Hippocampal formation (tissue), 2 donors: ENCODE measurements at places on chromosomes 5 and 9.

GRCh38 chr5:135493406-135494180 is 41.4 kb upstream of the TIFAB start:
- DNase-seq, result no peak

DNA sequence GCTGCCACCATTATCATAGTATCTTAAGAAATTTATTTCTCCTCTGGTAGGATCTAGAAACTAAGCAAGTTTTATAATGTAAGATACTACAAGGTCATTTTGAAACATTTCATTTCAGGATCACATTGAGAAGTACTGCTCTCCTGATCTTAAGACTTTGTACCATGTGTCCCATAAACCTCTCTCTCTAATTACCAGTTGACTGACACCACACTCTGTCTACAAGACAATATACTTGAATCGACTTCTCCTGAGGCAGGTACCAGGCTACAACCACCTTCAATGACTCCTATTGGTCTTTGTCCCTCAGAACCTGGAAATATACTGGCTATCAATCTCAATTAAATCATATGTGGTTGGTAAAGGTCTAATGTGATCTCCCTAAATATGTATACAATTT is 597.0 kb downstream of the PTPRD start:
- DNase-seq, result no peak

DNA sequence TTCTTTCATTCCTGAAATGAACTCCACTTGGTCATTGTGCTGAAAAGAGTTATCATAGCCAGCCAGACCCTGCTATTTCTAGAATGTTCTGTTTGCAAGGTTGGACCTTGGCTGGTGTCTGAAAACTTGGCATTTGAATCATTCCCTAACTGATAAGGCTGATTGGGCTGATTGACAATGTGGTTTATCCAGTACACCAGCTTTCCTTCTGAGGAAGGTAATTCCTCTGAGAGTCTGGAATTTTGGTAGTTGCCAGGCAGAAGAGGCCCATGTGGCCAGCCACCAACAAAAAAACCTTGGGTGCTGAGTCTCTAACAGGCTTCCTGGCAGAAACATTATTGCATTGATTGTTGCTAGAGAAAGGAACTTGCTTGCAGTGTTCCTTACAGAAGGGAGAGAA is 15.3 kb downstream of the SEC61B start:
- no peak for DNase-seq

- DNase-seq, result no peak
Observed at GRCh38 chr5:136028782-136029742, at the start of gene TGFBI. Gene TGFBI (plus strand): TSS chr5:136028988. CDS start chr5:136029056, 68 bp downstream.

- DNase-seq, result no peak
Observed at GRCh38 chr9:108852079-108852478, 3.7 kb downstream of the ACTL7B start.

DNA sequence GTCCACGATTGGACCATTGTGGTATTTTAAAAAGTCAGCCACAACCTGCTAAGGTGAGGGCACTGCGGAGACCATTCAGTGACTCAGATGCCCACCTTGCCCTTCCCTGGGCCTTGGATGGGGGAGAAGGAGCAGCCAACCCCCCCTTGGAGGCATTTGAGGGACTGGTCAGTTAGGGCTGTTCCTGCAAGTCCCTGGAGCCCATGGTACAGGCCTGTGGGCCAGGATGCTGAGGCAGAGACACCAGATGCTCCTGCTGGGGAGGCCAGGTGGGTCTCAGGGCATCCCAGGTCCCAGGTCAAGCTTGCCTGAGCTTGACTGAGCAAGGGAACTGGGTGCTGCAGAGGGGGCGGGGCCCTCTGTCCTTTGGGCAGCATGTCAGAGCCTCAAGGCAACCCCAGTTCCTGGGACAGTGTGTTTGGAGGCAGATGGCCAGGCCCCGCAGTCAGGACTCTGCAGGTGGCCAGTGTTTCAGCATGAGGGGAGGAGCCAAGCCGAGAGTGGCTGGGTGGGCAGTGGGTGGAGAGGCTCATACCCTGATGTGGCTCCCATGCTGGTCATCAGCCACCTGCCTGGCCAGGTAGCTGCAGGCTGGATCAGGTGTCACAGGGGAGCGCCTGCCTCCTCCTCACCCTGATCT is 27.5 kb downstream of the SLC6A3 start:
- no peak for DNase-seq

- no peak for DNase-seq
Observed at GRCh38 chr5:41250351-41250987, 37.1 kb upstream of the C6 start.

- no peak for DNase-seq
Observed at GRCh38 chr5:56523790-56524575, 290.9 kb upstream of the ANKRD55 start.

DNA sequence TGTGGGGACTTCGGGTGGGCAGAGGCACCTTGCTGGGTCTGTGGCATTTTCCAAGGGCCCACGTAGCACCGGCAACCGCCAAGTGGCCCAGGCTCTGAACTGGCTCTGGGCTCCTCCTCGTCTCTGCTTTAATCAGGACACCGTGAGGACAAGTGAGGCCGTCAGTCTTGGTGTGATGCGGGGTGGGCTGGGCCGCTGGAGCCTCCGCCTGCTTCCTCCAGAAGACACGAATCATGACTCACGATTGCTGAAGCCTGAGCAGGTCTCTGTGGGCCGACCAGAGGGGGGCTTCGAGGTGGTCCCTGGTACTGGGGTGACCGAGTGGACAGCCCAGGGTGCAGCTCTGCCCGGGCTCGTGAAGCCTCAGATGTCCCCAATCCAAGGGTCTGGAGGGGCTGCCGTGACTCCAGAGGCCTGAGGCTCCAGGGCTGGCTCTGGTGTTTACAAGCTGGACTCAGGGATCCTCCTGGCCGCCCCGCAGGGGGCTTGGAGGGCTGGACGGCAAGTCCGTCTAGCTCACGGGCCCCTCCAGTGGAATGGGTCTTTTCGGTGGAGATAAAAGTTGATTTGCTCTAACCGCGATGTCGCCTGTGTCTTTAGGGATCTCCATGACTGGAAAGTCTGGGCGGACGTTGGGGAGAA is 5.8 kb downstream of the DPP7 start:
- no peak for DNase-seq

GRCh38 chr5:19547640-19548039 is 440.4 kb downstream of the CDH18 start:
- no peak for DNase-seq

DNA sequence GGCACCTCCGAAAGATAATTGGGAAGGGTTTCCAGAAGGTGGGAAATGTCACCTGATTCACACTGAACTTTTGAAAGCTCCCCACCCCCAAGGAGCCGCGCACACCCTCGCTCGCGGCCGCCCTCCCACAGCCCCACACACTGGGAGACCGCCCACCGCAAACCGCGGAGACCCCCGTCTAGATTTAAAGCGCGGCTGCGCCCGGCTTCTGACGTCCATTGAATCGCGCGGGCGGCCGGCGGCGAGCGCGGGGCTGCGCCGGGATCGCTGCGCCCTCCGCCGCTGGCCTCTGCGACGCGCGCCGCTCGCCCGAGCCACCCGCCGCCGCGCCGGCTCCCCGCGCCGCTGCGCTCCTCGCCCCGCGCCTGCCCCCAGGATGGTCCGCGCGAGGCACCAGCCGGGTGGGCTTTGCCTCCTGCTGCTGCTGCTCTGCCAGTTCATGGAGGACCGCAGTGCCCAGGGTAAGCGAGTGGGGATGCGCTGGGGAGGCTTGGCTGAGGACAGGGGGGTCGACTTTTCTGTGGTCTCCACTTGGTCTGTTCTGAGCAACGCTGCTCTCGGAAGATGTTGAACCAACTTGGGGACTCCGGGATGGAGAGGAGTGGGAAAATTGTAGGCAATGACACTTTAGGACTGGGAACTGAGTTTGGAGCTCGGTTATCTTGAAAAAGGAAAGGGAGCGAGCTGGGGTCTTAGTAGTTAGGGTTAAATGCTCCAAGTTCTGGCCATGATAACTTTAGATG is at the start of gene FST:
Gene FST, plus strand, starts transcription at position 214 of the 743 bp plus-strand sequence. Its CDS starts 163 bp downstream, at position 377.
- DNase-seq, result no peak

- no peak for DNase-seq
Observed at GRCh38 chr5:61328791-61329549, 3.1 kb upstream of the ZSWIM6 start.

DNA sequence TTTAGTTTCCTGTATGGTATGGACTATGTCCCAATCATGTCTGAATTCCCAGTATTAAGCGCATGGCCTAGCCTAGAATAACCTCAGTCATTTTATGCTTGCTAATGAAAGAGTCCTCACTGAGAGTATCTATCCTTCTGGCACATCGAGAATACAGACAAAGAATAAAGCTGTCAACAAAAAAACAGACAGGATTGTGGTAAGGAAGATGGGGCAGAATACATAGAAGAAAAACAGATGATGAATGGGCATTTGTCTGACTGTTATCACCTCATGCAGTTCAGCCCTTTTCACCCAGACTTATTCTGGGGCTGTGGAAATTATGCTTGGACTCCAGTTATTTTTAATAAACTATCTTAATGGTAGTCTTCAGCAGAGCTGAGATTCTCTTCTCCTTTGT is 363.8 kb upstream of the TNC start:
- DNase-seq, result no peak

DNA sequence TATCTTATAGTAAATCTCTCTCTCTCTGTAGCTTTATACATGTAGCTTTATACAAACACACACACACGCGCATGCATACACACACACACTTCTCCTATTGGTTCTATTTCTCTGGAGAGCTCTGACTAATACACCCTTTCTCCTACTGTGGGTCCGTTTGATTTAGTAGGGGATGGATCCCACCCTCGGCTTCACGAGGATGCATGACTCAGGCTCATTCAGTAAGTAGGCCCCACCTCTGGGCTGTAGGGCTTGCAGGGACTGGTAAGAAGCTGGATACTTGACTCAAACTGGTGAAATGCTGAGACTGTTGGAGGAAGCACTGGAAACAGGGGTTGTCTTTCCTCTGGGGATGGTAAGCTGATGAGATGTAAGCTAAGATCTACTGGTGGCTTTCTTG is 98.7 kb downstream of the SLC24A2 start:
- DNase-seq, result no peak

DNA sequence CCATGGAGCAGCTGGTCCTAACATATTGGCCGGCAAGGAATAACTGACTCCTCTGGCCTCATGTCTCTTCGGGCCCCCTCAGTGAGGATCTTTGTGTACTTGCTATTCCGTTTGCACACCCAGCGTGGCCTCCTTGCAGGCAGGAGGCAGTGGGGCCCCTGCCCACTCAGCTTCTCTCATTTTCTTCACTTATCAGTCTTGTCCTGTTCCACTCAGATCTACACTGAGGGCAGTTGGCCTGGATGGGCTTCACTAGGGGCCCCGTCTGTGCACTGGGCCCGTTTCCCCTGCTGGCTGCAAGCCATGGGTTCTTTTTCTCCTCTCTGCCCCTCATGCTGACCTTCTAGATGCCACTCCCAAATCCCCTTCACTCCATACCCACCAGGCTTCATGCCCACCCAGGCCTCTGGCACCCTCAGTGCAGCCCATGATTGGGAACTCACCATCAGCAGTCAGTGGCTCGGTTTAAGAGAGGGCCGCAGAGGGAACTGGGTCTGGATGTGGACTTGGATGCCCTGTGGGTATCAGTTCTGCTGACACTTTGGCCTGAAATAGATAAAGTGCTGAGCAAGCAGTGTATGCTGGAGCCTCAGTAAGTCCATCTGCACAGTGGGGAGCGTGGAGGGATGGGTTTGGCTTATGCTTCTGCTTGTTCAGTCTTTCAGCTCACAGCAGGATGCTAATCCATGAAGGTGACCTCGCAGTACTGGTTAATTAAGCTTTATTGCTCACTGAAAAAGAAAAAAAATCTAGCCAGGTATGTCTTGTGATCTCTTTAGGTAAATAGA is 57.9 kb downstream of the ERBIN start:
- no peak for DNase-seq

- DNase-seq, result no peak
Observed at GRCh38 chr5:111505096-111505495, 7.2 kb downstream of the STARD4 start.

DNA sequence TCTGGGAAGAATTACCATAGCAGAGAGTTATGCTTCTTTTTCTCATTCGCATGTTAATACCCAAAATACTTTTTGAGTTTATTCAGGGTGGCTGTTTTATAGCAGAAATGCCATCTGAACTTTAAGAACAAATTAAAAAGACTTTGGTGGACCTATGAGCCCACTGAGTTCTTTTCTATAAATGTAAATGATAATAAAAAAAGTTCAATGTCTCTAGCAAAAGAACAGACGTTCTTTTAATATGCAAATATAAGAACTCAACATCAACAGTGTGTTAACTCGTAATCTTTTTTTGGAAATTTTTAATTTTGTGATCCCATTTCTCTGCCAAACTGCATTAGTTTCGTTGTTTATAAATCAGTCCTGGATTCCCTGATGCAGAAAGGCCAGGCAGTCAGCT is 1283.0 kb upstream of the NUDT12 start:
- no peak for DNase-seq

DNA sequence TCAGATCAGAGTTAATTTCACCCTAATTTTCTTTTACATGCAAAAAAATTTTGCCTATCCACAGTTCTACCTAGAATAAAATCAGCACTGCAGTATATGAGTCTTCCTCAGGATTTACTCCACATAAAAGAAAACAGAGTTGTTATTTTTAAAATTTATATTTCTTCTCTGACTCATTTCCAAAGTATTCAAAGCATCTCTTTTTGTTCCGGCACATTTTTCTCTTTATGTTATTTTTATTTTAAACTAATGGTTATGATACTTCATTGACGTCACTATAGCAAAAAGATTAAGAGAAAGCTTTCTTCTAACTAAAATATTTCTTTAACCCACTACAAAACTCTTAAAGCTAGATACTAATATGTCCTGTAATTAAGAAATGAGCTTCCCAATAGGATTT is 590.4 kb downstream of the PRELID2 start:
- DNase-seq, result no peak

GRCh38 chr5:113232221-113232620 is 202.6 kb downstream of the TSSK1B start:
- DNase-seq, result no peak

DNA sequence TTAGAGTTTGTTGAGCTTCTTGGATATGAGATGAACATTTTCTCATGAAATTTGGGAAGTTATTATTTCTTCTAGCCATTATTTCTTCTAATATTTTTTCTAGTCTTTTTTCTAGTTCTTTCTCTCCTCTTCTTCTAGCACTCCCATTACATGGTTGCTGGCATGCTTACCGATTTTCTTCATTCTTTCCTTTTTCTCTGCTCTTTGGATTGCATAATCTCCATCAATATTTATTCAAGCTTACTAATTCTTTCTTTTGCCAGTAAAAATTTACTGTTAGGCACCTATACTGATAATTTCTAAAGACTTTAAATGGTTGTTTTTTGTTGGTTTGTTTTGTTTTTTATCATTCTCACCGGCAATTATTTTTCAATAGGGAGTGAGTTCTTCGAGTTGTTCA is 114.8 kb upstream of the RASEF start:
- DNase-seq, result no peak
